T47D (cell line): ENCODE measurements at places on chromosomes 12 and 14.

- no peak for DNase-seq
Observed at GRCh38 chr12:62533087-62533754, 66.6 kb downstream of the MON2 start.

DNA sequence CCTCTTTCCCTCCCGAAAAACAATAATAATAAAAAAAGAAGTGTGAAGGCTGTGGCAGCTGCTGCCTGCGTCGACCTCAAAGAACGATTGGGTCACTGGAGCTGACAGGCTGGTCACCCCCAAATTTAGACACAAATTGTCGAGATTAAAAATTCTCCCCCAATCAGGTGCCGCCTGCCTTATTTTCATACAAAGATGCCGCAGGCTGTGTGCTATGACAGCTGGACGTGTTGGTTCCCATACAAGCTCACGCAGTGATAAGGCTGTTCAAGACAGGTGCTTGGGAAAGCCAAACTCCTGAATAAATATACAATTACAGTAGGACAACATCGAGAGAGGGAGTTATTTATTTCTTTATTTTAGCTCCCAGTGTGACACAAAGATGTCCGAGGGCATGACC is 1041.8 kb downstream of the VRK1 start:
- DNase-seq: no peak

- no peak for DNase-seq
Observed at GRCh38 chr12:101592448-101592847, 2.3 kb upstream of the MYBPC1 start.

GRCh38 chr14:91258011-91258618 is 13.6 kb upstream of the GPR68 start:
- no peak for DNase-seq

DNA sequence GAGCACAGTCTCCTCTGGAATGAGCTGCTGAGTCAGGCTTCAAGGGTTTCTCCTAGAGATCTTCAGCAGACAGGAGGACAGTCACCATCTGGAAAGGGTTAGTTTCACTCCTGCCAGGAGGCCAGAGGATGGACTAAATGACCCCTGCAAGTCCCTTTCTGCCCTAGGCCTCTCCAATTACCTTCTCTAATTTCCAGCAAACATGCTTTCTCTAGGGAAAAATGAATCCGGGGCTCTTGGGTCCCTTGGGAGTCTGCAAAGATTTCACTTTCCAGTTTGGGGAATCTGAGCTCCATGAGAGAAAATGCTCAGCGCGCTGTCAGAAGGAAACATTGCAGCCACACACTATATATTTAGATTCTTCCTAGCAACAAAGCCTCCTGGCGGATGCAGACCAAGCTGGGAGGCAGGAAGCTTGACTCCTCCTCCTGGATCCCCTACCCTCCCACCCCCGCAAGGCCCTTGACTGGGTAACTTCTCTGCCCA is 184.4 kb upstream of the CCND2 start:
- DNase-seq: no peak

DNA sequence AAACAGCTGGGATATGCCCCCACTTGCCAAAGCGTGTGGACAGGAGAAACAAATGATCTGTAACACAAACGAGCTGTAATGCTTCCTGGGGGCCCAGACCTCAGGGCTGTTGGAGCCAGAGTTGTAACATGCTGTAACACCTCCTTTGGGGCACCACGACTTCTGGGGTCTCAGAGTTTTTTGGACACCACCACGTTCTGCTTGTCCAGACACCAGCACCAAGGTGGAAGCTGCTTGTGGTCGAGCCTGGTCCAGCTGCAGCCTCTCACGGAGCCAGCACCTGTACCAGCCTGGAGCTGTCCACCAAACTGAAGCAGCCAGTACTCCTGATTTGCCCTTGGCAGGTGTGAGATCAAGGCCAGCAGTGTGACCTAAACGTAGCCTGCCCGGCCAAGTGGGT is 879.4 kb downstream of the SLC6A15 start:
- DNase-seq: no peak
